ENCODE measurements at places on chromosomes 4 and X.

GRCh38 chr4:26031704-26032103 lies 117.7 kb downstream of the SMIM20 start:
- DNase-seq = no peak

DNA sequence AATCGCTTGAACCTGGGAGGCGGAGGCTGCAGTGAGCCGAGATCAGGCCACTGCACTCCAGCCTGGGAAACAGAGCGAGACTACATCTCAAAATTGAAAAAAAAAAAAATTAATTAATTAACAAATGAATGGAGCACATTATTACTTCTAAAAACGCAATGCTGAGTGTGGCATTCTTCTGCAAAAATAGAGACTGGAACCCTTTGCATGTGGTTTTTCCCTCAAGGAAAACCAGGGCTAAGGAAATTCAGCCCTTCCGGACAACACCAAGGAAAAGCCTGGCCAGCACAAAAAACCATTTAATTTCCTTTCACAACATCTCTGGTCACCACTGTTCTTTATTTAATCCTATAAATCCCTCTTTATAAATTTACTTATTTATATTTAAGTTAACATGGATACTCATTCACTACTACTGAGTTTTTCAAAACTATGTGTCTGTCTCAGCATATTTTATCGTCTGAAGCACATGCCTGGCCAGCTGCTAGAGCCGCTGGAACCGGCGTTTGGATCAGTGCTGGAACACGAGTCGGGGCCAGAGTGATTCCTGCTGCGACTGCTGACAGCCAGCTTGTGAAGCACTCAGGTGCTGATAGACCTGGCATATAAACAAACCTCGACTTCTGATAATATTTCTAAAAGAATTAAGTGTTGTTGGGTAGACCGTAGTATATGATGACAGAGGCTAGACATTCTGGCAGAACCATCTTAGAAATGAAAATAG lies 84.5 kb upstream of the WWC2 start:
- DNase-seq = no peak

- no peak for DNase-seq
Measured at GRCh38 chr4:119977076-119977940, 89.3 kb downstream of the MAD2L1 start.

GRCh38 chr4:73676136-73676535 lies 55.9 kb upstream of the RASSF6 start:
- no peak for DNase-seq

DNA sequence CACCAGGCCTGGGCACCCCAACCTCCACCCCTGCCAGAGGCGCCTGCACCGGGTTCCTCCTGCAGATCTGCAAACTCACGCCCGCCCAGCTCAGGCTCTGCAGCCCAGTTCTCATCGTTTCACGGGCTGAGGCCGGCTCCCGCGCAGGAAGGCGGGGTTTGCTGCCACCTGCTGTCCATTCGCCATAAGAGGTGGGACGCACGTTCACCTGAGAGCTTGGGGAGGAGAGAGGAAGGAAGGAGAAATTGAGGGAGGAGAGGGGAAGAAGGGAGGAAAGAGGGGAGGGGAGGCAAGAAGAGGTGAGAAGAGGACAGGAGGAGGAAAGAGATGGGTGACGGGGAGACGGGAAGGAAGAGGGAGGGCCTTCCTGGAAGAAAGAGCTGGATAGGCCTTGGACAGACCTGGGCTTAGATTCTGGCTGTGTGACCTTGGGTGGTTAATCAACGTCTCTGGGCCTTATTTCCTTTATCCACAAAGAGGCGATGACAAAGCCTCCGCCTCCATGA lies 114.5 kb downstream of the ADRA2C start:
- peak; percentile 33 for DNase-seq

DNA sequence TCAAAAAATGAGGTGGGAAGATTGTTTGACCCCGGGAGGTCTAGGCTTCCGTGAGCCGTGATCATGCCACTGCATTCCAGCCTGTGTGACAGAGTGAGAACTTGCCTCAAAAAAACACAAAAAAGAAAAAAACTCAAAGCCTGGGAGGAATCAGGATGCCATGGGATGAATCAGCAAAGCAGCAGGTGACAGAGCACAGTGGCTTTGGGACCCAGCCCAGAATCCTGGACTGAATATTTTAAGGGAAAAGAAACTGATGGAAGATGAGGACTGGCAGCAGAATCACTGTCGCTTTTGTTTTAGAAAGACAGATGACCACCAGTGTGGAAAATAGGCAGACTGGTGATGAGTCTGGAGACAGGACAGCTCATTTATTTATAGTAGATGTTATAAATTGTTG lies 16.6 kb downstream of the S100G start:
- no peak for DNase-seq

GRCh38 chr4:150722908-150723362 lies 141.0 kb downstream of the MAB21L2 start:
- DNase-seq = peak; percentile 40

DNA sequence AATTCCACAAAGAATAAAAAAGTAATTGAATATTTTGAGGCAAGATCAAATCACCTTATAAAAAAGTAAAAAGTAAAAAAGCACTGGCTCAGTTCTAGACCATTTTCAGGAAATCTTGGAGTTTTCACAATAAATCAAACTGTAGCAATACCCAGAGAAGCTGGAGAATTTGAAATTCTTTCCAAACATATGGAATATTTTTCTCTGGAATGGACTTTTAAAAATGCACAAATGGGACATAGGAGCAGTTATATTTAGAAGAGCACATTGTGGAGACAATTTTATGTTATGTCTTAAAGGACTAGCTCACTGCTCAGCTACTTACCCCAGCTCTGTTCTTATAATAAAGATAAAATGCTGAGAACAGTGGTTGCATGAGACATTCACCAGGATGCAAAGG lies 211.9 kb upstream of the KIT start:
- no peak for DNase-seq

All from A549 (cell line).